ENCODE measurements at places on chromosomes 16 and 17.
A peak's percentile ranks its signal among the peaks of the same experiment; 100 is the strongest.

GRCh38 chr17:74385201-74385600, 17.9 kb downstream of the GPR142 start:
- DNase-seq = no peak

- no peak for DNase-seq
These were observed 20.7 kb upstream of the CMTM4 start for GRCh38 chr16:66717112-66717675.

DNA sequence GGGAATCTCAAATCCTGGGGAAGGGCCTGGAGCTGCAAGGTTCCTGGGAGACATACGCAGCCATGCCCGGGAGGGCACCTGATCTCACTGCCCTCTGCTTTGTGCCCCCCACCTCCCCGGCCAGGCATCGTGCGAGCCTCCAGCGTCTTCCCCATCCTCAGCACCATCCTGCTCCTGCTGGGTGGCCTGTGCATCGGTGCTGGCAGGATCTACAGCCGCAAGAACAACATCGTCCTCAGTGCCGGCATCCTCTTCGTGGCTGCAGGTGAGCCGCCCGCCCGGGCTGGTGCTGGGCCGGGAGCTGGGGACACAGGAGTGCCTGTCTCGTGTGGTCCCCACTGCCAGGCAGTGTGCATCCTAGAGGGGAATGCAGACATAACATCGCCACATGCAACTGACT, 19.6 kb upstream of the CACNG1 start:
- DNase-seq = no peak

- DNase-seq = no peak
These were observed 3.6 kb upstream of the CCL1 start for GRCh38 chr17:34366529-34367107.

DNA sequence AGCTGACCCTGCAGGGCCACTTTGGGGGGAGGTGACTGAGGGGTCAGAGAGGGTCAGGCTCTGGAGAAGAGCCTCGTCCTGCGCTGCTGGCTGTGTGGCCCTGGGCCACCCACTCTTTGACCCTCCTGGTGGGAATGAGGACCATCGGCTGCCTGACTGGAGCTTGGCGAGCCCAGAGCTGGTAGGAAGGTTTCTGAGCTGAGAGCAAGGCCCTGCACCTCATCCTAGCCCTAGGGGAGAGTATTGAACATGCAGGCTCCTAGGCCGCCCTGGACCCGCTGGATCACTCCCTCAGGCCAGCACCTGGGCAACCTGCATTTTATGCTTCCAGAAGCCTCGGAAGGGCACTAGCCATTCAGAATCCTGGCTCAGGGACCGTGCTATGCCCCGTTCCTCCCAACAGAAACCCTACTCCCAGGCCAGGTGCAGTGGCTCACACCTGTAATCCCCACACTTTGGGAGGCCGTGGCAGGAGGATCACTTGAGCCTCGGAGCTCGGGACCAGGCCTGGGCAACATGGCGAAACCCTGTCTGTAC, 14.5 kb downstream of the MAP2K3 start:
- DNase-seq = no peak

DNA sequence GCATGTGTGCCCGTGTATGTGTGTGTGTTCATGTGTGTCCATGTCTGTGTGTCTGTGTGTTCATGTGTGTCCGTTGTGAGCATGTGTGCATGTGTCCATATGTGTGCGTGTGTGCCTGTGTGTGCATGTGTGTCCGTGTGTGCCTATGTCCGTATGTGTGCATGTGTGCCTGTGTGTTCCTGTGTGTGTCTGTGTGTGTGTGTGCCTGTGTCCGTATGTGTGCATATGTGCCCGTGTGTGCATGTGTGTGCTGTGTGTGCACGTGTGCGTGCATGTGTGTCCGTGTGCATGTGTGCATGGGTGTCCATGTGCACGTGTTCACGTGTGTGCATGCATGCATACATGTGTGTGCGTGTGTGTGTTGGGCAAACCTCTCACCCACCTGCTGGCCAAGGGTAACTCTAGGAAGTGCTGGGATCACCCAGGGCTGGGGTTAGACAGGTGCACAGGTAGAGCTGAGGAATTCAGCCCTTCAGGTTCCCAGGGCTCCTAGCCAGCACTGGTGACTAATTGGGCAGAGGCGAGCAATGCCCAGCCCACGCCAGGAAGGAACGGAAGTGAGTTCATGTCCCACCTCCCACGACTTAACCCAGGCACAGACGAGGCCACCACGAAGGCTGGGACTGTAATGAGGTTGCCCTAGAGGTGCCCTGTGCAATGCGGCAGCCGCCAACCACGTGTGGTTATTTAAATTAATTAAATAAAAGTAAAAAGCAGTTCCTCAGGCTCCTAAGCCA, 8.2 kb upstream of the CSNK1D start:
- no peak for DNase-seq

DNA sequence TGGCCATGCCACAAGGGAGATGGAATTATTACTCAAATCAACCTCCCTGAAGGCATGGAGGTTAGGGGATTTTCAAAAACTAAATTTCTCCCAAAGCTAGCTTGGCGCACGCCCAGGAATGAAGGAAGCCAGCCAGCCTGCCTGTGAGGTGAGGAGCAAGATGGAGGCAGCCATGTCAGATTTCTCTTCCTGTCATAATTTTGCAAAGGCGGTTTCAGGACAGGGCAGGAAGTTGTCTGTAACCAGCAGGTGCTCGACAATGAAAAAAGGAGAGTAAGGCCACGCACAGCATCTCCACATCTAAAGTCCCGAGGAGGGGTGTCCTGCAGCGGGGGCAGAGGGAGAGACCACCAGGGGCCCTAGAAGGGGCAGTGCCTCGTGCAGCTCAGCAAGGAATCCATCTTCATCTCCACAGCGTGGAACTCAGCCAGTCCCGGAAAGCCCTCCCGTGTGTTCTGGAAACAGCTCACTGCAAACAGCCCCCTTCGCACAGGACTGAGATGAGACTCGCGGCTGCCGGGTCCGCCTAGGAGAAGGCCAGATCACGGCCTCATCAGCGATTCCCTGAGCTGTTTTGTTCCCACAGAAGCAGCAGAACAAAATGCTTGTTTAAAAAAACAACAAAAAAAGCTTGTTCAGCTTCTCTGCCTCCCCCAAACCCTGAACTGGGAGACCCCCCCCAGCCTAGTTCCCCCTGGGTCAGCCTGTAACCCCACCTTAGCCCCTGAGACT, 47.8 kb downstream of the SLC7A5 start:
- no peak for DNase-seq

DNA sequence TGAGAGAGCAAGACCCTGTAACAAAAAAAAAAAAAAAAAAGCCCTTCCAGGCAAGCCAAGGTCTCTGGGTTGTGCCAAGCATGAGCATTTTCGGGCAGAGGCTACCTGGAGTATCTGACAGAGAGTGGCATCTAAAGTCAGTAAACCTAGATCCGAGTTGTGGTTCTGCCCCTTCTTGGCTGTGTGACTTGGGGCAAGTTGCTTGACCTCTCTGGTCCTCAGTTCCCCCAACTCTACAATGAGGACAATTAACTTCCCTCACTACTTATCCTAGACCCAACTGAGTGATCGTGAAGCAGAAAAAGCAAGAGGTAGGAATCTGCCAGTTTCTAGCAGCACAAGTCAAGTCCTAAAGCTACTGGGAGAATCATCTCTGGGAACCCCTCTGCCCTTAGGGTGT, 34.4 kb downstream of the TMEM186 start:
- no peak for DNase-seq

DNA sequence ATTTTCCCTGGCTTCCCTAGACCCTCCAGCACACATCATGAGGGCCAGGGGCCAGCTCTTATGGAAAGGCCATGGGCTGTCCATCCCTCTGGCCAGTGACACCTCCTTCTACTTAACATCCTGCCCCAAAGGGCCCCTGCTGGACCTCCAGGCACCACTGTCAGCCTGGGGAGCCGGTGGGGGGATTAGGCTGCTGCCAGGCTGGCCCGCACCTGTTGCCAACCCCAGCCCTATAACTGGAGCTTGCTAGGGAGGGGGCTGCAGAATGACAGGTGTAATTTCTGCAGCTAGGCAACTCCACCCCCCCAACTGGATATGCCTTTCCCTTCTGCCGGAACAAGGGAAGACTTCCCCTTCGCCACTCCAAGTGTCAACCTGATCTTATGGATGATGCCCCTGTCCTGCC, 12.5 kb downstream of the RARA start:
- peak; percentile 48 for DNase-seq

DNA sequence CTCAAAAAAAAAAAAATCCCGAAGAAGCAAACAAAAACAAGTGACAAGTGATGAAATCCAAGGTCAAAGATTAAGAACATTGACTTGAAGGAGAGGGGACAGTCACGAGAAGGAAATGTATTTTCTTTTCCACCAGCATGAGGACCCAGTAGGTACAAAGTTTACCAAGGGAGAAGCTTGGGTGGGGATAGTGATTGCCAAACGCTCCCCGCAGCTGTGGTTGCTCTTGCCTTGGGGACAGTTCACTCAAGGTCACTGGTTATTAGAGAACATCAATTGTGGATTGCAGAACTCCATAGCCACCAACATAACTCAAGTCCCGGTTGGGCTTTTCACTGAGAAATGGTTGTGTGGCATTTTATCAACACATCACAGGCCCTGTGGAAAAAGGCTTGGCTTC, 27.0 kb downstream of the RSL1D1 start:
- DNase-seq = no peak
